KBM-7 (cell line): ENCODE measurements at places on chromosomes 12 and 14.

- no peak for DNase-seq
These were observed 278.2 kb upstream of the RTL1 start for GRCh38 chr14:101181446-101182313.

- peak; percentile 56 for DNase-seq
These were observed 5.0 kb downstream of the PPTC7 start for GRCh38 chr12:110577864-110578693.

DNA sequence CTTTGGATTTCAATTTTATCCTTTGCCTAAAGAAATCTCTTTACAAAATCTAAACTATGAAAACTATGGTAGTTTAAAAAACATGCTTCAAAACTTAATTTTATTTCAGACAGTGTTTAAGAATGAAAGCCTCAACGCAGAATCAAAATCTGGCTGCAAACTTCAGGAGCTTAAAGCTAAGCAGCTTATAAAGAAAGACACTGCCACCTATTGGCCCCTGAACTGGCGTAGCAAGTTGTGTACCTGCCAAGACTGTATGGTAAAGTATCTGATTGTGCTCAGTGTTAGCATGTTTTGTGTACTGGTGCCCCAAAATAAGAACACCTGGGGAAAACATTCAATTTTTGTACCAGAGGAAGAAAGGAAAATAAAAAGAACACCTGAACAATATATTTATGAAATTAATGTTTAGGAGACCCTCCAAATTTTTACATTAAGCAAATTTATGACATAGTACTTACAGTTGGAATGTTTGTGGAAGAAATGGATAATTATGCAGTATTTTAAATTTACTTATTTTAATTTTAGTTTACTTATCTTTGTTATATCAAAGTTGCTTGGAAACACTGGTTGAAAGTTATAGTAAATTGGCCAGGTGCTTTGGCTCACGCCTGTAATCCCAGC lies 12.2 kb downstream of the UBR7 start:
- DNase-seq: peak; percentile 49

GRCh38 chr14:98114122-98114895 lies 1157.7 kb downstream of the BCL11B start:
- no peak for DNase-seq

DNA sequence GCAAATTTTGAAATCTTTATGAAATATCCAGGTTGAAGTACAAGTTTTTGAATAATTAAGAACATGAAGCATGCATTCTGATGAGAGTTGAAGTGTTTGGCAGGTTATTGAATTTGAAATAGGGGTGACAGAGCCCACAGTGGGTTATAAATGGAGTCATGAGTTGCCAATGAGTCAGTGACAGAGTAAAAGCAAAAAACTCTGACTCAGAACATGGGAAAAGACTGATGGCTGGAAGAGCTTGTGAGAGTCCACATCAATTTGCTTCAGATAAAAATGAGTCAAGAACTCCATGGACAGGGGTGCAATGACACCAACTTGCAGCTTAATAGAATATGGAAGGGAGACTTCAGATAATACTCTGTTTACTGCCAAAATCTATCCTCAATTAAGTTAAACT lies 105.3 kb downstream of the SLC6A15 start:
- no peak for DNase-seq

DNA sequence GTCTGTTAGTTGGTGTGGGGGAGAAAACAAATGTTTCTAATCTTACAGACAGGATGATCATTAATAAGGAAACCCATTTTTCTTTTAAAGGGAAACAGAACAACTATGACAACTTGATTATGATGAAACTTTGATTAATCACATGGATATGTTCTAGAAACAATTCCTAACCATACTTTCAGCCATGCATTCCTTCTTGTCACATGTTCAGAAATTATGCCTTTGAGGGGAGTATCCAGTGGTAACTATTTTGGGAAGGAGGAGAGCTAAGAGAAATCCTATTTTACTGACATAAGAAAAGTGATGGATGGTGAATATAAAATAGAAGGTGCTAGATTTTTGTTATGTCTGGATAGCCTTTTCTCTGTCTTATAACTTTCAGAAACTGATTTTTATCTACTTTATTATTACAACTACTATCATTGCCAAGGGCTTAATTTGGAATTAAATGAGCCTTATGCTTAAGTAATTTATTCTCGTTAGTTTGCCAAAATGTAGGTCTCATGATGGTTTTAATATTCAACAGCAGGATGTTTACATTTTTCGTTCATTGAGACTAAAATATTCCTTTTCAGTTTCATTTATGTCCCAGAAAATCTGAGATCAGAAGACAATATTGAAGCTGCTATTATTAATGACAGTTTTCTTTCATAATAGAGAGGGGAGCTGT lies 200.1 kb downstream of the TMTC2 start:
- DNase-seq: no peak

DNA sequence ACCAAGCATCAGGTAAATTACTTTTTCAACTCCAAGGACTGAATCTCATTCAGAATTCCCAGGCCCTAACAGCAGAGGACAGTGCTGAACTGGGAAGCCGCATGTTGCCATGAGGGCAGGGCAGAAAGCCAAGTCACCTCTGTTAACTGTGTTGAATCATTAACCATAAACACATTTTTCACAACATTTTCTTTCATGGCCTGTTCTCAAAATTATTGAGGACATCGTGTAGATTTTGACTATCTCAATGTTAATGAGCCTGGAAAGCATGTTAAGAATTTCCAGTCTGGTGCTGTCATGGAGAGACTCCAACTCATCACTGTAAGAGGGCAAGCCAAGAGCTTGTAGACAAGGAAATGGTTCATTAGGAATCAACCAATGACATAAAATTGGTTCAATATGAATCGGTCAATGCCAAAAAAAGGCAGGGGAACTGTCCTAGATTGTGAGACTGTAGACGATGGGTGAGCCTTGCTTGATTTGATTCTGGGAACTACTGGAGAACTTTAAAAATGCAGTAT lies 33.7 kb downstream of the CPM start:
- DNase-seq: no peak

DNA sequence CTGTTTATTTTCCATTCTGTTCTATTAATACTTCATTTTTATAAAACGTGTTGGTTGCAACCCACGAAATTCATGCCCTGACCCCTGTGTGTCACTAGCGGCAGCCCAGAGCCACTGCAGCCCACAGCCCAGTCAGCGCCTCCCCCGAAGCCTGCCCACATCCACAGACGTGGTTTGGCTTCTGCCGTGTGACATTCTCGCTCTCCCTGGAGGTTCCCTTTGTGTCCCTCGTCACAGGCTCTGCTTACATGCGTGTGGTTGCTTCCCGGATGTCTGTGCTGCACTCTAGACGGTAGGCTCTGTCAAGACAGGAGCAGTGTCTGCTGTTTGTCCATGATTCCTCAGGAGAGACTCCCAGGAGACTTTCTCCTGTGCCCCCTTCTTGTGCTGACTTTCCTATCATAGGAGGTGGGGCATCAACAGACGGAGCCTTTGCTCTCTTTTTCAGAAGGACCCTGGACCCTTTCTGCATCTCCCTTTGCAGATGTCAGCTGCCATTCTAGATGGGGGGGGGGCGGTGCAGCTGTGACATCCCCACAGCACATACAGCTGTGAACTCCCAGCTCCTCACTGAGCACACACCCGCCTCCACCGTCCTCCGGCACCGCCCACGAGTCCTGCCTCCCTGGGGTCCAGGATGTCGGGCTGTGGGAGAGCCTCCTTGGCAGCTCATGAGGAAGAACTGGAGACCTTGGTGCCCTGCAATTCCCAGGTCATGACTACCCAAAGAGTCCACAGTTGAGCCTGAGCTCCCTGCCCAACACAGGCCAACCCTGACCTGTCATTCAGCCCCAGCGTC lies 36.8 kb upstream of the PIWIL1 start:
- DNase-seq: no peak

GRCh38 chr12:43147878-43148277 lies 404.1 kb downstream of the ADAMTS20 start:
- DNase-seq: no peak

GRCh38 chr14:93884950-93885349 lies 42.2 kb upstream of the FAM181A start:
- no peak for DNase-seq

DNA sequence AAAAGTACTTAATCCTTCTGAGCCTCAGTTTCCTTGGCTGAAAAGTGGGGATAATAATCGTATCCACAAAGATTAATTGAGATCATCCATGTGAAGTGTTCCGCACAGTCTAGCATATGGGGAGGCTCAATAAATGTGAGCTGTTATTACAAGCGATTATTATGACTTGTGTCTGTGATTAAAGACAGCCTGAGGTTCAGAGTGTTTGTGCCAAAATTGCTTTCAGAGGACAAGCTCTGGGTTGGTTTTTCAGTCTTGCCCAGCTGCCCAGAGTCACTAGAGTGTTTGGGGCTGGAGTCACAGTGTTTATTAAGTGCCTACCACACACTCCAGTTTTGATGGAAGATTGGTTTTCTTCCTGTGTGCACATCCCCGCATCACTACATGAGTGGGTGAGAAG lies 53.5 kb downstream of the NTF3 start:
- DNase-seq: no peak

DNA sequence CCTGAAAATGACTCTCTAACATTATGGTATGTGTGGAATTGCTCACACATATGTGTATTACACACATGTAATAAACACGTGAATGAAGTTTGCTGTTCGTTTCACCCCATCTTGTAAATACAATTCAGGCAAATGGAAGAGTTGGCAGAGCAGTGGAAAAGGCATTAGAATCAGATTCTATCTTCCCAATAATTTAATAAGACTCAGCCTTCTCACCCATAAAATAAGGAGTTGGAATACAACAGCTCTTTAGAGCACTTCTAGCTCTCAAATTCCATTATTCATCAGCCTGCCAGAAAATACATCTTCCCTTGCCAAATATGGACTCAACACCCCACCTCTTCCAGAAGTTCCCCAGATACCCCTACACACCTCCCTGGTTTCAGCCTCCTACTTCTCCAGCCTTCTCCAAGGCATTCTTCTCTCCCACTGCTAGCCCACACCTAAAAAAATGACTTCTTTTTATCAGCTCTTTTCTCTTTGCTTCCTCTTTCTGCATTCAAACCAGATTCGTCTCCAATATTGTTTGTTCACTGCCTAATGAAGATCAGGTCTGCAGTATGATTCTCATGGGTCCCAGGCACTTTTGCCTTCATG lies 66.2 kb upstream of the DYRK2 start:
- DNase-seq: no peak

DNA sequence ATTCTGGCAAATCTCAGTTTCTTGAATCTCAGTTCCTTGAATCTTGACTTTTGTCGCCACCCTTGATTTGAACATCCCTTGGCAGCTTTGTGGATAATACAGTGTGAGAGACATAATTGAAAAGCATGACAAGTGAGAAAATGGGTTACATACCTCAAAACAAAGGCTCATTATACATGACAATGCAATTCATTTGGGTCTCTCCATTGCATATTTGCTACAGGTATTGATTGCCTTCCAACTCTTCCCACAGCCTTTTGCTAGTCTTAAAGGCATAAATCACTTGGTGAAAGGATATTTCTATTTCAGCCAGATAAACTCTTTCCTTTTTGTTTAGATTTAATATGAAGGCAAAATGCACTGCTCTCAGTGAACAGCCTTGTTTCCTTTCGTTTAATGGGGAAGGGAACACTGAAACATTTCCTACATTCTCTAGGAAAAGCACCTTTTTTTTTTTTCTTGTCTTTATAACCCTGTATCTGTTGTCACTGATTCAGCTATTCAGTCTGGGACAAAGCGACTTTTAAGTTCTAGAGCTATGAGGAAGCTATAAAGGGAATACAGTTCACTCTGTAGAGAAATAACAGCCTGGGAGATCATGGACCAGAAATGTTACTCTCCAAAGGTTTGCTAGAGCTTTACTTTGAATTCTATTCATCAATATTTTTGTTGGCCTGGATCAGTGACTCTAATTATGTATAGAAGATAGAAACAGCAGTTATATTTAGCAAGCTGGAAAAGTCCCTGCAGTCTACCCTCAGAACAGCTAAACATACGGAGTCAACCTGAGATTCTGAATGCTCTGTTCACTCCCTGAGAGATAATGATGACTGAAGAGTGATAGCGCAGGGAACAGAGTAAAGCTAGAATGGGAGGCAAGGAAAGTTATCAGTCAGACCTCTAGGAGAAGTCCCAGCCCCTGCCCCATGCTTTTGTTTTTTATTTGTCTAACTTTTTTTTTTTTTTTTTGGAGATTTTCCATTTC lies 311.4 kb downstream of the RGS6 start:
- DNase-seq: no peak

DNA sequence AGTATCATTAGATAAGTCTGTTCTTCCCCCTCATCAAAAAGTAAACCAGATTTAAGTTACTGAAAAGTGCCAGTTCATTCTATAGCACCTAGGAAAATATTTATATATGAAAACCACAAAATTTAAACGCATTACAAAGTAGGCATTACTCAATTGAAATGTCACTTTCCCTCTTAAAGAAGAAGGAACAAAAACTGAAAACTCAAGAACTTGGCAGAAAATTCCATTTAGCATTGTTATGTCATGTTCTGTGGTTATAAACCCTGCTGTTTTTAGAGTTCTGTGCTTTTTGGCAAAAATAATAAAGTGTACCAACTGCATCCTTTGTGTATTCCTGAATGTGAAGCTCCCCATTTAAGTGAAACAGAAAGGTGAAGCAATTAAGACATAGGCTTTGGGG lies 3.6 kb downstream of the FGD4 start:
- DNase-seq: no peak

- peak; percentile 26 for DNase-seq
These were observed 636 bp downstream of the GOLGA3 start for GRCh38 chr12:132827763-132828703.

DNA sequence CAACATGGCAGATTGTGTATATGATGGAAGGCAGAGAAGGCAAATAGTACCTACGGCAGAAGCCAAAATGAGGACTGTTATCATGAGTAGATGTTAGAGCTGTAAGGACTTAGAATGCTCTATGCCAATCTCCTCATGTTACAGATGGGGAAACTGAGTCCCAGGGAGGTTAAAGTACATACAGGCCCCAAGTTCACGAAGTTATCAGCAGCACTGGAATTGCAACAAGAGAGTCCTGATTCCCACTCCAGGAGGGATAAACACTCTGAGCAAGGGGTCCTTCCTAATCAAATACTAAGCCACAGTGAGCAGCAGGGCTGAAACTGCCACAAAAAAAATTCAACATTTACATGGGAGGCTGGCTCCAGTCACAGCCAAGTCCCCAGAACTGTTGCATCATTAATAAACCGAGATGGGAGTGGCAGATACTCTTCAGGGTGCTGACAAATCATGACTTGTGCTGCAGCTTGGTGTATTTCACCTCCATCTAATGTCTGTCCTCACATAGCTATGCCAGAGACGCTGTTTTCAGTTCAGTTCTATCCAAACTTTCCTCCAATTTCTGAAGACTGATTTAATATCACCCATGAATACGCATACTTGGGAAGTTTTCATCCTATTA lies 24.2 kb downstream of the NUAK1 start:
- DNase-seq: no peak
